Astrocyte of the cerebellum (primary cell): ENCODE measurements at places on chromosomes 6 and 20.

DNA sequence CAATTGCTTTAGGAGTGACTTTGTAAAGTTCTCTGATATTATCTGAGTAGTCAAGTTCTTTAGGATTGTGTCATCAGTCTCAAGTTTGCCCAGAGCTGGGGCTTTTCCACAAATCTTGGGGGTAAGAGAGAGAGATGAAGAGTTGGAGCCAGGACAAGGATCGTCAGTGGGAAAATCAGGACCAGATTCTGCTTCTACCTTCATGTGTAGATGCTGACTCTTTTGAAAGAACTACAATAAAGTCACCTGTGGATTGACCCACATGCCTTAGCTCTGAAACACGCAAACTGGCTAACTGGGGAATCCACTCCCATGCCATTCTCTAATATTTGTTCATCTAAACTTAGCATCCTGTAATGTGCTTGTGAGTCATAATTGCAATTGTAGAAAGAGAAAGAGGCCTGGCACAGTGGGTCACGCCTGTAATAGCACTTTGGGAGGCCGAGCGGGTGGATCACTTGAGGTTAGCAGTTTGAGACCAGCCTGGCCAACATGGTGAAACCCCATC is 15.6 kb upstream of the BICRAL start:
- no peak for DNase-seq

DNA sequence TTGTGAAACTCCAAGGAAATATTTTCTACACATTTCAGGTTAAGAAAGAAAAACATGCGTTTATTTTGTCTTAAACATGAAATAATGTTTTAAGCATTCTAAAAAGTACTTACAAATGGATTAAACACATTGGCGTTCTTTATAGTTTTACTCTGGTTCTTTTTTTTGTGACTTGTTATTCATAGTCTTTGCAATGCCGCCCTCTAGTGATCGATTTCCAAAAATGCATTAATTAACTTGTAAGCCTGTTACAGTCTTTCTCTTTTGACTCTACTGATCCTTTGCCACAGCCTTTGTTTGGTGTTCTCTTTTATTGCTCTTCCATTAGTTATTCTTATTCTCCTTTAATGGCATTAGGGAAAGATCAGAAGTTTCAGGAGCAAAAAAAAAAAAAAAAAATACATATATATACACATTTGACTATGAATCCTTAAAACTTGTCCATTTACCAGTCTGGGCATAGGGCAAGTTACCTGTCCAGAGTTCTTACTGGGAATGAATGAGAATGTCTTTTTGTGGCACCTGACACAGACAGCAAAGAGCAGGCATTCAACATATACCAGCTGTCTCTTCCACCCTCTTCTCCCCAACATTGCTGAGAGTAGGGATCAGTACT is 59.9 kb downstream of the MACROD2 start:
- peak; percentile 72 for DNase-seq

GRCh38 chr20:12177657-12178293 is 260.1 kb downstream of the BTBD3 start:
- DNase-seq, result no peak

DNA sequence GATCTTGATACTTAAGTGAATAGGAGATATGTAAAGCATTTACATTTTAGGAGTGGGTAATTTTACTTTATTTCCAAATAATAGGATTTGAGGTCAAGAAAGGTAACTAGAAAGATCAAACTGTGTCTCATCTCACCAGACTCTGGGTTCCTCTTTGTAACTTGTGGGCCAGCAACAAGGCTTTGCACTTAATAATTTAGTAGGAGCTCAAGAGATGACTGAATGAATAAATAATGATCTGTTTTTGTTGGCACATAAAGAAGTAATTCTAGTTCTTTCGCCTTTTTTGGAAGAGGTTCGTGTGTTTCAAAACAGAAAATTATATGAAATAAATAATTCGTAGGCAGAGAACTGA is 67.4 kb upstream of the FABP7 start:
- no peak for DNase-seq

- no peak for DNase-seq
Observed at GRCh38 chr20:45390931-45391330, 12.8 kb upstream of the TP53TG5 start.

DNA sequence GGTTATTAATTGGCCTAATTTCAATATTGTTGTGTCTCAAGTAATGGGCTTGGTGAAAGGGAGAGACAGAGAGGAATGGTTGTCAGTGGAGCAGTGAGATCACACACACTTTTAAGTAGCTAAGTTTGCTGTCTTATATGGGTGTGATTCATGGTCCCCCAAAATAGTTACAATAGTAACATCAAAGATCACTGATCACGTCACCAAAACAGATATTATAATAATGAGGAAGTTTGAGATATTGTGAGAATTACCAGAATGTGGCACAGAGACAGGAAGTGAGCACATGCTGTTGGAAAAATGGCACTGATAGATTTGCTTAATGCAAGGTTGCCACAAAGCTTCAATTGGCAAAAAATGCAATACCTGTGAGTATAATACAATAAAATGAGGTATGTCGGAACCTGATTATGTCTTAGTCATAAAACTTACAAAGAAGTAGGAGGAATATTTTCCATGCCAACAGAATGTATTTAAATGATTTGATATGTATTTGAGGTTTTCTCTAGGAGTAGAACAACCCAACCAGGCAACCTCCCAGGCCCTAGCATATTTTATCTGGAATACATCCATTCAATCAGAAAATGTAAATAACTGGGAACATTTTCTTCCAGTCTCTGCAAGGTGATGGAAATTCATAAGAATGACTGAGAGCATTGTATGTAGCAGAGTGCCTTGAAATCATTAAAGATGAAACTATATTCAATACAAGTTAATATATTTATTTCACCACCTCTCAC is 167.8 kb downstream of the CARMIL1 start:
- no peak for DNase-seq

GRCh38 chr6:41518118-41518517 is 28.1 kb upstream of the FOXP4 start:
- DNase-seq, result no peak

- DNase-seq, result no peak
Observed at GRCh38 chr6:24489470-24489869, at the start of gene GPLD1. Gene GPLD1, minus strand, starts transcription at chr6:24489578. Its CDS starts 67 bp downstream, at chr6:24489511.

GRCh38 chr20:1225263-1225782 is 521 bp upstream of the RAD21L1 start:
- no peak for DNase-seq

- DNase-seq, result no peak
Observed at GRCh38 chr6:68049562-68049961, 585.5 kb upstream of the ADGRB3 start.

DNA sequence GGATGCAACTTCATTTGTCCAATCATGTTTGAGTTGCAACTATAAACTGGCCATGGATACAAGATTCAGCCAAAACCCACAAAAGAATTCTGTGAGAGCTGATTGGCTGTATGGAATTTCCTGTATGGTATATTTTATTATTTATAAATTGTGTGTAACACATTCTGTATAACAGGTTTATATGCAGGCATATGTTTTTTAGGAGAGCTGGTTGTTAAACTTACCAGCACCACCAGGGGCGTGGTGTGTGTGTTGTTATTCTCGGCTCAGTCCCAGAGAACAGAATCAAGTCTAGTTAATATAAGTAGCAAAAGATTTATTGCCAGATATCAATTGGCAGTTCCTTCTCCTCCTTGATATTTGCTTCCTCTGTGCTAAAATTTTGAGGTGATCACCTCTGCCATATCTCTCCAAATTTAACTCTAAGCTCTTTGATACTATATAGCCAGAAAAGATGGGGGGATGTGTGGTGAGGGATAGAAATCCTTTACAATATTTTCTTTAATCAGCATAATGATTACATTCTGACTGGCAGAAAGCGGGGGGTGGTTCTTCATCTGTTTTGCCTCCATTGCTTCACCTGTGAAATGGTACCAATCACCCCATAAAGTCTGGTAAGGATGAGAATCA is 22.9 kb downstream of the CNBD2 start:
- DNase-seq, result peak; percentile 22

DNA sequence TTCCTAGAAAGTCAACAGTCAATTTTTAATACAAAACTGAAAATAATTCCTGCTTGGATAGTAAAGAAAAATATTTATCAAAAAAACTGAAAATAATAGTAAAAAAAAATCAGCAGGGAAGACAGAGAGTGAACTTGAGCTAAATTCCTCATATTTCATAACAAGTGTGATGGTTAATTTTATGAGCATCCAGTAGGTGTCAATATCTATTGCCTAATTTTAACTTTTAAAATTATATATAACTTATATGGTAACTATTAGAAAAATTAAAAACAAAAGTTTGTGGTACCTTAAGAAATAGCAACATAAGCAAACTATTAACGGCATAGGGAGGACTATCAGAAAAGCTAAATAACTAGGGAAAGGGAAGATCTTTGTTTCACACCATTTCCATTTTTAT is 2.1 kb downstream of the EPM2A start:
- no peak for DNase-seq

GRCh38 chr6:158411998-158412397 is 99.7 kb downstream of the TULP4 start:
- DNase-seq, result no peak

GRCh38 chr6:72760114-72760793 is 138.4 kb downstream of the KCNQ5 start:
- no peak for DNase-seq

DNA sequence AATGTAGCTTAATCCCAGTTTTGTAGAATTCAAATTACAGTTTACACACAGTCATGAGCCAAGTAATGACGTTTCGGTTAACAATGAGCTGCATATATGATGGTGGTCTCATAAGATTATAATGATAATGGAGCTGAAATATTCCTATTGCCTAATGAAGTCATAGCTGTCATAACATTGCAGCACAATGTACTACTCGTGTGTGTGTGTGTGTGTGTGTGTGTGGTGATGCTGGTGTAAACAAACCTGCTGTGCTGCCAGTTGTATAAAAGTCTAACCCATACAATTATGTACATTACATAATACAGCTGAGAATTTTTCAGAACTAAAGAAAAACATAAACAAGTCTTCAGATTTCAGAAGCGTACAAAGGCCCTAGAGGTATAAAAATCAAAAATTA is 66.7 kb upstream of the ARID1B start:
- no peak for DNase-seq

DNA sequence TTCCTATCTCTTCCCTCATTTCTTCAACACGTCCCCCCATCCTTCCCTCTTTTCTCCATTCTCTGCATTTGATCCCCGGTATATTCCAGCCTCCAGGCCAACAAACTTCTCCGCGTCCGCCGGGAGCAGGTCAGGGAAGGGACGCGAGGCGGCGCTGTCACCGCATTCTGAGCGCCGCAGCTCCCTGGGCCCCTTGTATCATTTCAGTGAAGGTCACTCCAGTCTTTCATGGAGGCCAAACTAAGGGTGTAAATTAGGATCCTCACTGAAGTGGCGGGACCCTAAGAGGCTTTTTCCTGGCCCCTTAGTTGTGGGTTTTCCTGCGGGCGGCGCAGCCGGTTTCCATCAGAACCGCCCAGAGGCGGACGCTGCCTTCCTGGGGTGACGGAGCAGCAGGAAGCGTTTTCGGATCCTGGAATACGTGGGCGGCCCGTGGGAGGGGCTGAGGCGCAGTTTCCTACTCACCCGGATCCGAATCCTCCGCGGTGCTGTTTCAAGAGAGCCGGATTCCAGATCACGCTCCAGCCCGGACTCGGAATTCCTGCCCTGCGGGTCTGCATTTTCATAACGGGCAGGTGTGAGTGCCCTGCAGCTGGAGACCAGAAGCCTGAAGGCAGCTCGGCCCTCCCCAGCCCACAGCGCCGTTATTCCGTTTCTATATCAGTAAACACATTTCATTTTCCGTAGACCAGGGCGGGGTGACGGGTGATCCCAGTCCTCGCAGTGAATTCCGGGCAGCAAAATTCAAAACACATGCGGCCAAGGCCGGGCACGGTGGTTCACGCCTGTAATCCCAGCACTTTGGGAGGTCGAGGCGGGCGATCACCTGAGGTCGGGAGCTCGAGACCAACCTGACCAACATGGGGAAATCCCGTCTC is 3.6 kb upstream of the MICA start:
- DNase-seq, result peak; percentile 71

DNA sequence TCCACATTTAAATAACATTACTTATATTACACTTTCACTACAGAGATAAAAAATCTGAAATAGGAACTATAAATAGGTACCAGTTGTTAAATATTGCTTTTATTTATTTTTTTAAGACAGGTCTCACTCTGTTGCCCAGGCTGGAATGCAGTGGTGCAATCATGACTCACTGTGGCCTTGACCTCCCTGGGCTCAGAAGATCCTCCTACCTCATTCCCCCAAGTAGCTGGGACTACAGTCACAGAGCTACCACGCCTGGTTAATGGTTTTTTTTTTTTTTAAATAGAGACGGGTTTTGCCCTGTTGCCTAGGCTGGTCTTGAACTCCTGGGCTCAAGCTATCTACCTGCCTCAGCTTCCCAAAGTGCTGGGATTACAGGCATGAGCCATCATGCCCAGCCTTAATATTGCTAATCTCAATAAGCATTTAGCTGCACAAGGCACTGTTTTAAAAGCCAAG is 17.3 kb downstream of the EEF1E1 start:
- DNase-seq, result peak; percentile 63
